ENCODE measurements at places on chromosomes 2 and 18. TPM values are rescaled to one million over a fixed set of nuclear protein-coding genes. Genes with fewer than 3 reads are reported as not detected.

Gene POTEI
- polyA plus RNA-seq, result 0.27 TPM

Gene ZNF236
- 10.0 TPM for polyA plus RNA-seq

Gene FIGN
- 11.7 TPM for polyA plus RNA-seq

Gene FAM237A
- polyA plus RNA-seq, result not detected

Gene MZT2A
- 52.2 TPM for polyA plus RNA-seq

Gene SNORC
- 2.4 TPM for polyA plus RNA-seq

Gene SERPINB7
- 0.47 TPM for polyA plus RNA-seq

Gene GULP1
- polyA plus RNA-seq, result 63.4 TPM

Gene PER2
- 6.6 TPM for polyA plus RNA-seq

Gene XDH
- 0.04 TPM for polyA plus RNA-seq

Gene LYPD6
- 18.7 TPM for polyA plus RNA-seq

All from left renal pelvis (tissue), 4 donors.